ENCODE measurements at places on chromosomes 16 and 17.

GRCh38 chr17:50908860-50909764 lies 43.0 kb upstream of the TOB1 start:
- DNase-seq: no peak

- DNase-seq: peak; percentile 75
Measured at GRCh38 chr16:30491744-30492308, 19.3 kb downstream of the ITGAL start.

DNA sequence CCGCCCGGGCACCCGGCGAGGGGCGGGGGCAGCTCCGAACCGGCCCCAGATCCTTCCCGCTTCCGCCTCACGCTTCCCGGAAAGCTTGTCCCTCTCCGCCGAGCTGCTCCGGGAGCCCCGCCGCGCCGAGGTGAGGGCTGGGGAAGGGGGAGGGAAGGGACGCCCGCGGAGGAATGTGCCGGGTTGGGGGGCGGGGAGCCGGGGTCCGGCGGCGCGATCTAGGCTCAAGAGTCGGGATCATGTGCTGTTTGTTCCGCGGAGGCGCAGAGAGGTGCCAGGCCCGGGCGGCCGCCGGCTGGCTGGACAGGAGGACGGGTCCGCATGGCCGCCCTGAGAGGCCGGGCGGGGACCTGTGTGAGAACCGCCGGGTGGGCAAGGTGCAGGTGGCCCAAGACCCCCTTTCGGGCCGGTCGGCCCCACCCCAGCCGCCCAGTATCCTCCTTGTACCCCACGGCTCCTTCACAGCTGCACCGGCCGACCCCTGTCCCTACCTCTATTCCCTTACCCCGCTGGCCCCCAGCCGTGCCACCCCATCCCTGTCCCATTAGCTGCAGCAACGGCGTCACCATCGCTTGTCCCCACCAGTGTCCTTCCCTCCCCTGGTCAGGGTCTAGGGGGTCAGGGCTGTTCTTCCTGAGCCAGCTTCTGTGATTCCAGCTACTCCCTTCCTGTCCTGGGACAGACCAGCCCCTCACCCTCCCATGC lies 429 bp downstream of the KIF1C start:
- DNase-seq: peak; percentile 57

- DNase-seq: peak; percentile 45
Measured at GRCh38 chr16:49048557-49048956, 233.1 kb downstream of the CBLN1 start.

GRCh38 chr16:87169509-87169995 lies 147.6 kb downstream of the C16orf95 start:
- no peak for DNase-seq

DNA sequence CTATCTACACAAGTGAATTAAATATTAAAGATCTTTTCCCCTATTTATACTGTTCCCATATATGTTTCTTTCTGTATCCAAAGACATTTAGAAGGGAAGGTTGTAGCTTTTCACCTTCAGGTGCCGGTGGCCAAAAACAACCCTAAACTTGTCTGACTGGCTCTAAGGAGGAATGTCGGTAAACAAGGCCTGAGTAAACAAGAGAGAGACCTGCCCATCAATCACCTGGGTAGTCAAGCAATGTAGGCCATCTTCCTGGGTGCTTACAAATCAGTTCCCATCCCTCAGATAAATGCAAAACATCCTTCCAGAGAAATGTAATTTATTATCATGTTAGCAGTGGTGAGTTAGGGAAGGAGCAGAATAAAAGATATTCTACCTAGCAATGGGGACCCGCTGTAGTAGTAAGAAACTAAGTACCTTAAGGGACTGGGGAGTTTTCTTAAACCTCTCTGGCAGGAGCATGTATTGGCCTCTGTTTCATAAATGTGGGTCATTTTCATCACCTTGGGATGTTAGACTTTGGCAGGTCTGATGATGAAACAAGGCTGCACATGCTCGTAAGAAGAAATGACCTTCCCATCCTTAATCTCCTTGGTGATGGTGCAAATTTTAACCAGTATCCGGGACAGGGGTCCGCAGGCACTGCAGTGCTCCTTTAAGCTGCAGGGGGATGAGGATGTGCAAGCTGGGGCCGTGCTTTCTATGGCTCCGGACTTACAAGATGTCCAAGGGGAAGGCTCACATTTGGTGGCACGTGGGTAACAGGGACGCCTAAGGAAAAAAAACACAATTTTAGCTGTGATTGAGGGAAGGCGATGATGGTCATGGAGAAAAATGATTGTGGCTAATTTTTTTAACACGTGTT lies 8.4 kb downstream of the KRT39 start:
- no peak for DNase-seq

GRCh38 chr16:89269805-89270665 lies 52.5 kb downstream of the ZNF778 start:
- DNase-seq: no peak

DNA sequence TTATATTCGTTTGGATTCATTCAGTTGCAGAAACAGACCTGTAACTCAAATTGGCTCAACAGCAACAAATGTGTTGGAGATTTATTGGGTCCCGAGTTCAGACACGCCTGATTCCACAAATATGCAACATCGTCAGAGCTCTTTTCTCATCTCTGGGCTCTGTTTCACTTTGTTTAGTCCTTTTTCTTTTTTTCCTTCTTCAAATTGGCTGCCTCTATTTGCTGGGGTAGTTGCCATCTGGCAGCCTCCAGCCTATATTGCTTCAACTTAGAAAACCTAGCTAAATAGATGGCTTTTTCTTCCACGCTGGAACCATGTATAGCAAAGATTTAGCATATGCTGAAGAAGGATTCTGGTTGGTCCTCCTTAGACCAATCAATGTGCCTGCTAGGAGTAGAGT lies 398.5 kb downstream of the RBFOX1 start:
- no peak for DNase-seq

DNA sequence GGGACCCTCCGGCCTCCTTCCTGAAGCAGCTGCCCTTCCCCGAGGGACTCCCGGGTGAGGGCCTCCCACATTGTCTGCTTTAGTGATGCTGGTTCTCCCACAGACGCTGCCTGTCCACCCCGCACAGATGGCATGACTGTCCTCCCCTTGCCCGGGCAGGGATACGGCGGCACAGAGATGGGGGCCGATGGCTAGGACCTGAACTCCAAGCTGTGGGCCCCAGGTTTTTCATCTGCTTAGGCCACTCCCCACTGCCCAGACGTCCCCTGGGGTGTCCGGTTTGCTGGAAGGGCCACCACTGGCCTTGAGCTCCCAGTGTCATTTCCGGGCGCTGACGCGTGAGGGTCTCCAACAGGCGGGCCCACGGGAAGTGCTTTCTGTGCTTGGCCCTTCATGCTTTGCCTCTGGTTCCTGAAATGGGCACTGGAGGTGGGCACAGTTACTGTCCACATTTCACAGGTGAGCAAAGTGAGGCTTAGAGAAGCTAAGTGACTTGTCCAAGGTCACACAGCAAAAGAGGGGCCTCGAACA lies 87.4 kb upstream of the CBX4 start:
- no peak for DNase-seq

DNA sequence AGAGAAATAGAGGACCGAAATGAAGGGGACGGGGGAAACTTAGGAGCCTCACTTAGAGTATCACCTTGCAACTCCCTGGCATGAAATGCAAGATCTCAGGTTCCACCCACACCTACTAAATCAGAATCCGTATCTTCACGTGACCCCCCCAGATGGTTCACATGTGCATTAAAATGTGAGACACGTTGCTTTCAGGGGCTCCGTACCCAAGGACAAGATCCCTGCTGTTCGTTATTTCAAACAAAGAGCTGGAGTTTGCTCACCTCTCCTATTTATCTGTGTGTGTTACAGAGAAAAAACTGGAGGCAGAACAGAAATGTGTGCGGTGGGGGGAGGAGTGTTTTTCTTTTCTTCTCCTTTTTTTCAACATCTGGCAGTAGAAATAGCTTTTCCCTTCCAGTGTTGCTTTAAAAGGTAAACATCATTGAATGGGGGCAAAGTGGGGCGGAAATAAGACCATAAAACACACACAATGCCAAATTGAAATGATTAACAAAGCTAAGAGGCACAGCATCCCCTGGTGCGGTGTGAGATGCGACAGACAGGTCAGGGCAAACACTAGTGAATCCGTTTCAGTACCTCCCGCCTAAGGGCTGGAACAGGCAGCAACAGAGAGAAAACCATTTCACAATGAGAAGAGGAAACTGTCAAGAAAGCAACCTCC lies 145.4 kb downstream of the SOX9 start:
- no peak for DNase-seq

- DNase-seq: no peak
Measured at GRCh38 chr17:79085921-79086551, 11.4 kb downstream of the ENGASE start.

GRCh38 chr17:18187226-18187625 lies 3.6 kb downstream of the ALKBH5 start:
- no peak for DNase-seq

GRCh38 chr17:64096037-64096436 lies 33.9 kb downstream of the ERN1 start:
- DNase-seq: no peak

GRCh38 chr16:53991754-53992378 lies 287.9 kb downstream of the FTO start:
- DNase-seq: no peak

GRCh38 chr16:1659031-1659430 lies 19.0 kb upstream of the JPT2 start:
- no peak for DNase-seq

DNA sequence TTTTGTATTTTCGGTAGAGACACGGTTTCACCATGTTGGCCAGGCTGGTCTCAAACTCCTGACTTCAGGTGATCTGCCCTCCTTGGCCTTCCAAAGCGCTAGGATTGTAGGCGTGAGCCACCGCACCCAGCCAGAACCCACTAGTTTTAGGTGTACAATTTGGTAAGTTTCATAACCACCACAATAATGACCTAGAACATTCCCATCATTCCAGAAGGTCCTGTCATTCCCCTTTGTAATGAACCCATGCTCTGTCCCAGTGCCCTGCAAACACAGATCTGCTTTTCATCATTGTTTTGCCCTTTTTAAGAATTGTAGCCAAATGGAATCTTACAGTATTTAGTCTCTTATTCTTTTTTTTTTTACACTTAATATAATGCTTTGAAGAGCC lies 35.6 kb upstream of the IRF8 start:
- no peak for DNase-seq

GRCh38 chr16:24728891-24729242 lies 584 bp upstream of the TNRC6A start:
- no peak for DNase-seq

- peak; percentile 92 for DNase-seq
Measured at GRCh38 chr17:75845058-75845711, 981 bp upstream of the UNC13D start.

- no peak for DNase-seq
Measured at GRCh38 chr16:70402916-70403659, 35.8 kb downstream of the ST3GAL2 start.

- peak; percentile 61 for DNase-seq
Measured at GRCh38 chr17:9676820-9677310, 31.5 kb downstream of the USP43 start.

- no peak for DNase-seq
Measured at GRCh38 chr17:35735036-35735805, 3.8 kb downstream of the RASL10B start.

All from H54 (cell line).